ENCODE measurements at places on chromosomes 2 and 18.

- no peaks in the 10 kb centered on the region for H3K27me3 ChIP-seq
- H3K27ac ChIP-seq: no peak overlapping the region
- no peak for DNase-seq
- no peaks in the 10 kb centered on the region for H3K4me1 ChIP-seq
Measured at GRCh38 chr18:33844232-33844631, 266.2 kb downstream of the ASXL3 start.

DNA sequence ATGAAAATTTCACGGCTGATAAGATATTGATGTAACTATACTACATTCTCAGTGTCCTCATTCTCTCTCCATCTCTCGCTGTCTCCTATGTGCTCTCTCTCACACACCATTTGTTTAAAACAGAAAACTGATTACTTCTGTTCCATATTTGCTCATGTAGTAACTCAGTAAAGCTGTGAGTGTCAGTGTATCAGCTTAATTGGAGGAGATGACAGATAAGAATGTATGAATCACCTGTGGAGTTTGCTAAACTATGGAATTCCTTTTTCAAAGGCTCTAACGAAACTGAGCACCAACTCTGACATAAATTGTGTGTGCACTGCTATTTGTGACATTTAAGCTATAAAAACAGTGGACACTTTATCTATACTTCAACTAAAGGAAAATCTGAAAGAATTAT lies 1080.0 kb downstream of the DSC3 start:
- no peak for DNase-seq
- no peak overlapping the region for H3K27ac ChIP-seq
- H3K36me3 ChIP-seq: no peaks in the 10 kb centered on the region
- no peaks in the 10 kb centered on the region for H3K4me1 ChIP-seq
- peaks cover 2% of the 10 kb centered on the region for H3K27me3 ChIP-seq

DNA sequence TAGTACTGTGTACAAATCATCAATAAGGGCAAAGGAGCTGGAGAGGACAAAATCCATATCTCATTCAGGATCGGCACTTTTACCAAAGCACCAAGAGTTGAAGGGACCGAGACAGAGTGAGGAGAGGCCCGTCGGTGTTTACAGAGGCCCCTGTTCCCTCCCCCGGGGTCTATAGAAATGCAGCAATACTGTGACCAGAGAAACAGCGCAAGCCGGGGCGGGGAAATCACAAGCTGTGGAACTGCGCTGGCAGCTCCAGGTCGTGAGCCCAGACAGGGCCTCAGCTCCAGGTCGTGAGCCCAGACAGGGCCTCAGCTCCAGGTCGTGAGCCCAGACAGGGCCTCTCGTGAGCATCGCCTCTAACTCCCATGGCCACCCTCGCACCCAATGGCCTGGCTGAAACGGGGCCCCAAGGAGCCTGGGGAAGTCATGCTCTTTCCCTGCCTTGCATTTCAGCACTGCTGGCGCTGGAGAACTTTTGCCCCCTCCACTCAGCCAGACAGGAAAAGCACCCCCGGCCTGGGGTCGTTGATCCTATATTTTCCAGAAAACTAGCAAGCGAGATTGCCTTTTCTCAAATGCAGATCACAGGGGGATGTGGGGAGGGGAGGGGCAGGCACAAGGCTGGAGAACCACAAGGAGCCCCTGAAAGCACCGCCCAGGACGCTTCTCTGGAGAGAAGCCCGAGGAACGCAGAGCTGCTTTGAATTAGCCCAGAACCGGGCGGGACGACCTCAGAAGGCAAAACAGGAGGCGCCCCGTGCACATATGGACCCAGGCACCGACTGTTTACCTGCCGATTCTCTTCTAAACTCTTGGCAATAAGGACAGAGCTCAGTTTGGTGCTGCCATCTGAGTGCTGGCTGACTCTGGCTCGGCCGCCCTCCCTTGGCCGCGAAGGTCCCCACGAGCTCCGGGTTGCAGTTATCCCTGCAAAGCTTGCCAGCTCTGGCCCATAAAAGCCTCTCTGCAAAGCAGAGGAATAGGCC lies 223.7 kb downstream of the ACKR3 start:
- H3K36me3 ChIP-seq: no peaks in the 10 kb centered on the region
- DNase-seq: no peak

- H3K4me3 ChIP-seq: no peak overlapping the region
- peaks cover 48% of the 10 kb centered on the region for H3K4me1 ChIP-seq
- peaks cover 5% of the 10 kb centered on the region for H3K27me3 ChIP-seq
- no peaks in the 10 kb centered on the region for H3K36me3 ChIP-seq
- peak overlapping the region; percentile 87 for H3K27ac ChIP-seq
Measured at GRCh38 chr2:122481244-122481622, 725.8 kb downstream of the TSN start.

- H3K27me3 ChIP-seq: peaks cover 1% of the 10 kb centered on the region
- H3K36me3 ChIP-seq: no peaks in the 10 kb centered on the region
- H3K27ac ChIP-seq: no peak overlapping the region
Measured at GRCh38 chr18:56268952-56269351, 369.4 kb downstream of the TXNL1 start.

- H3K36me3 ChIP-seq: no peaks in the 10 kb centered on the region
- peaks cover 18% of the 10 kb centered on the region for H3K4me1 ChIP-seq
- H3K27me3 ChIP-seq: no peaks in the 10 kb centered on the region
- no peak for DNase-seq
- no peak overlapping the region for H3K27ac ChIP-seq
Measured at GRCh38 chr2:216653931-216654365, 20.7 kb downstream of the IGFBP2 start.

GRCh38 chr2:150100336-150100735 lies 387.1 kb downstream of the RND3 start:
- no peaks in the 10 kb centered on the region for H3K27me3 ChIP-seq
- no peak overlapping the region for H3K4me3 ChIP-seq
- H3K36me3 ChIP-seq: no peaks in the 10 kb centered on the region

- peak overlapping the region; percentile 89 for H3K27ac ChIP-seq
- no peaks in the 10 kb centered on the region for H3K27me3 ChIP-seq
- no peaks in the 10 kb centered on the region for H3K36me3 ChIP-seq
- peaks cover 17% of the 10 kb centered on the region for H3K4me1 ChIP-seq
- peak; percentile 56 for DNase-seq
Measured at GRCh38 chr2:75321599-75321922, 122.2 kb upstream of the TACR1 start.

- no peak overlapping the region for H3K4me3 ChIP-seq
- peaks cover 2% of the 10 kb centered on the region for H3K4me1 ChIP-seq
- no peak for DNase-seq
- no peaks in the 10 kb centered on the region for H3K27me3 ChIP-seq
- H3K36me3 ChIP-seq: no peaks in the 10 kb centered on the region
Measured at GRCh38 chr18:43396266-43396665, 119.0 kb upstream of the SYT4 start.

- DNase-seq: no peak
- no peak overlapping the region for H3K4me3 ChIP-seq
- no peaks in the 10 kb centered on the region for H3K36me3 ChIP-seq
- peaks cover 3% of the 10 kb centered on the region for H3K4me1 ChIP-seq
Measured at GRCh38 chr2:207930747-207931146, 94.6 kb downstream of the PLEKHM3 start.

DNA sequence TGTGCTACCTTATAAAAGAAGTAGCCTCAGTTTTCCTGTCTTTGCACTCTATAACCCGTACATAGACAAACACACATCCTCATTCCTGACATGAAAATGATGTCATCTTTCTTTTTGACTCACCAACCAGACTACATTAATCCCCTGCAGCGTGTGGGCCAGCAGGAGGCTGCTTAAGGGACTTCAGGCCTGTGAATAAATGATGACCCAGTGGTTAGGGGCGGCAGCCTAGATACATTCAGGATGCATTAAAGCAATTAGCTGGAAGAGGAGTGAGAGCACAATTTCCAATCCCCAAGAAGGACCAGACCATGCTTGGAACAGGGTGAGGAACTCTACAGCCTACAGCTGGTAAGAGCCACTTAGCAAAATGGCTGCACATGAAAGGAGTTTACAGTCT lies 57.3 kb upstream of the KLF7 start:
- H3K27me3 ChIP-seq: no peaks in the 10 kb centered on the region
- peak overlapping the region; percentile 67 for H3K4me3 ChIP-seq
- peak; percentile 56 for DNase-seq
- H3K36me3 ChIP-seq: no peaks in the 10 kb centered on the region
- H3K27ac ChIP-seq: peak overlapping the region; percentile 80

GRCh38 chr2:119852214-119852613 lies 92.5 kb downstream of the PTPN4 start:
- peaks cover 4% of the 10 kb centered on the region for H3K4me1 ChIP-seq
- no peak overlapping the region for H3K4me3 ChIP-seq
- H3K27me3 ChIP-seq: peaks cover 2% of the 10 kb centered on the region
- DNase-seq: no peak
- peaks cover 48% of the 10 kb centered on the region for H3K36me3 ChIP-seq
- H3K27ac ChIP-seq: no peak overlapping the region

DNA sequence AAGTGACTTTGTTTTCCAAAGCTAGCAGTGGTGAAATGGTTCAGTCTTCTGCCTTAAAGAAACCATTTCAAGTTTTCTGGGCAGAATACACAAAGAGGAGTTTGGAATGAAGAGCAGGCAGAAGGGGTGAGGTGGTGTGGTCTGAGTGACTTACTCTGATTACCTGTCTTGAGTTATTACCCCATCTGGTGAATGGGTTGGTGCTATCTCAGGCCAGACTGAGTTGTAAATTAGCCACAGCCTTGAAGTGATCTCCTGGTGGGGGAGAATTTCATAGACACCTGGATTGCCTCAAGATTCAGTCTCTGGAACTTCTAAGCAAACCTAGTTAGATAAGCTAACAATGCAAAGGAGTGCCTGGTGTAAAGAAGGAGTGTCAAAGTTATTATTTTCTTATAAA lies 983.5 kb upstream of the NXPH2 start:
- no peaks in the 10 kb centered on the region for H3K4me1 ChIP-seq
- H3K36me3 ChIP-seq: no peaks in the 10 kb centered on the region
- no peaks in the 10 kb centered on the region for H3K27me3 ChIP-seq
- H3K27ac ChIP-seq: no peak overlapping the region
- DNase-seq: no peak
- no peak overlapping the region for H3K4me3 ChIP-seq

- DNase-seq: no peak
- H3K27me3 ChIP-seq: peaks cover 2% of the 10 kb centered on the region
- H3K4me3 ChIP-seq: no peak overlapping the region
- no peaks in the 10 kb centered on the region for H3K36me3 ChIP-seq
- no peak overlapping the region for H3K27ac ChIP-seq
Measured at GRCh38 chr2:209322041-209322440, 101.8 kb upstream of the MAP2 start.

DNA sequence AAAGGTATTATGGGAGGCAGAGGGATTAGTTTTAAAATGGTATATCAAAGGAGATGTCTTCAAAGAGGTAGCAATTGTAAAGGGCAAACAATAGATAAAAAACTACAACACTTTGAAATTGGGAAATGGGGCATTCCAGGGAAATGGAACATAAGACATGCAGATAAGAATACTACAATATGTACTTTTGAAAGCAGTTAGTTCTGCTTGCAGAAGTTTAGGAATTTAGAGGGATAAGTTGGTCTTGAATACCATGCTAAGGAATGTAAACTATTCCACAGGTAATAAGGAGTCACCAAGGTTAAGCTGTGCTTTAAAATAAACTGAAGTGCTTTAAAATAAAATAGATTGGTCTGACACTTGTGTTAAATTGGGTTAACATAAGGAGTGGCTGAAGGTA lies 571.7 kb upstream of the ACVR2A start:
- no peaks in the 10 kb centered on the region for H3K4me1 ChIP-seq
- H3K36me3 ChIP-seq: peaks cover 14% of the 10 kb centered on the region
- no peak overlapping the region for H3K27ac ChIP-seq
- no peaks in the 10 kb centered on the region for H3K27me3 ChIP-seq
- H3K4me3 ChIP-seq: no peak overlapping the region

GRCh38 chr2:199718074-199718473 lies 132.9 kb downstream of the FTCDNL1 start:
- no peaks in the 10 kb centered on the region for H3K36me3 ChIP-seq
- H3K27me3 ChIP-seq: no peaks in the 10 kb centered on the region
- H3K4me1 ChIP-seq: no peaks in the 10 kb centered on the region
- no peak overlapping the region for H3K27ac ChIP-seq
- H3K4me3 ChIP-seq: no peak overlapping the region

DNA sequence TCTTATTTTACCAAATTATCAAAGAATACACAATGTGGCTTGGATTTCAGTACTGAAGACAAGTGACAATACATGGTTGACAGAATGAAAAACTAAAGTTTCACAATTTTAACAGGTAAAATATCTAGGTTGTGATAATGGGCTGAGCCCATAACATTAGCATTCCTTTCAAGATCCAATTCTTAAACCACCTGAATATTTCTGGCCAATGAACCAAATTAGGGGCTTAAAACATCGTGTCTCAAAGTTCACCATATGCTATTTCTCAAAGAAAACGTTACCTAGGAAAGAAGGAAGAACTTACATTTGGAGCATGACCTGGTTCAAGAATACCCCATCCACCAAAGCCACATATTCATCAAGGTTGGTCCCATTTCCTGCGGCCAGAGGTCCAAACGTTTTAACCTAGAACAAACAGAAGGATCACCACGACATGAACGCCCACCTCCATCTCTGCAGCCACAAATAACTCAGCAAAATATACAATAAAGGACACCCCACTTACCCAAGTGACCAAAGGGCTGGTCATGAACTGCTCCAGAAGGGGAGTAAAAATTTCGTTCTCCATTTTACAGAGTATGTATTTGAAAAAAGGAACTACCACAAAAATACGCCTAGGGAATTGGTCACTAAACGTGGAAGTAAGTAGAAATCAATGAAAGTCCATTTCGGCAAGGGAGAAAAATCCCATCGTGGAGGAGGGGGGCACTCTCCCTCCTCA lies 984 bp downstream of the CCDC88A start:
- no peaks in the 10 kb centered on the region for H3K36me3 ChIP-seq
- peaks cover 18% of the 10 kb centered on the region for H3K27me3 ChIP-seq
- DNase-seq: no peak

- no peak for DNase-seq
- H3K4me1 ChIP-seq: no peaks in the 10 kb centered on the region
- H3K27me3 ChIP-seq: peaks cover 4% of the 10 kb centered on the region
- no peak overlapping the region for H3K27ac ChIP-seq
Measured at GRCh38 chr2:26432859-26433258, 31.1 kb downstream of the DRC1 start.

DNA sequence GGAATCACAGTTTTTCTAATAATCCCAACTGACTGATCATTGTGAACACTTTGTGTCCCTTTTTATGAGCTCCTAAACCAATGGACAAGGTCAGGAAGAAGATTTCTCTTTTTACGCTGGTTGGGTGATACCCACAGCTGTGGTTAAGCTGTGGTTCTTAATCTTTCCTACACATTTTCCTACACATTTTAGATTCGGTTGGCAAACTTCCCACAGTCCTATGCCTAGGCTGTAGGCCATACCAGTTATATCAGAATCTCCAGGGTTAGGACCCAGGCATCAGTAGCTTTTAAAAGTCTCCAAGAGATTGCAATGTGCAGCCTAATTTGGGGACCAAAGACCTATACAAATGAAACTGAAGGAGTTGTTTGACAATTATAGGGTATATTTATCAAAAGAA lies 203.0 kb downstream of the SP3 start:
- no peak overlapping the region for H3K27ac ChIP-seq
- no peak overlapping the region for H3K4me3 ChIP-seq
- peaks cover 2% of the 10 kb centered on the region for H3K27me3 ChIP-seq
- H3K4me1 ChIP-seq: peaks cover 7% of the 10 kb centered on the region
- DNase-seq: no peak
